ENCODE measurements at places on chromosomes 16 and 17. TPM values are rescaled to one million over a fixed set of nuclear protein-coding genes. Genes with fewer than 3 reads are reported as not detected.
A peak's percentile ranks its signal among the peaks of the same experiment; 100 is the strongest.

Gene METTL2A
- total RNA-seq: 41.3 TPM

Gene TPSB2
- not detected for total RNA-seq

Gene FBXW10
- total RNA-seq: not detected

Gene ZFPM1
- 0.29 TPM for total RNA-seq

DNA sequence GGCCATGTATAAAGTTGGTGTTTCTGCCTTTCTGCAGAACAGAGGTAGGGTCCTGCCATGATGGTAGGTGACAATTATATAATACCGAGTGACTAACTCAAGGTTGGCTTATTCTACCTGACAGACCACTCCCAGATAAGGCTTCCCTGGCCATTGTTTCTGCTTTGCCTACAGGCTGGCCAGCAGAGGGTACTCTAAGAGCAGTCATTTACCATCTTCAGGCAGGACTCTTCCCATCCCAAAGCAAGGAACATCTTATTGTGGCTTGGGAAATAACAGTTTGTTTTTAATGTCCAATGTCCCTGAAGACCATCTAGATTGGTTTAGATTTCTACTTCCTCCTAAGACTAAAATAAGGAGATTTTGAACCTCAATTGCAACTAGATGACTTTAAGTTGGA is 74.1 kb downstream of the SNX11 start:
- DNase-seq: peak; percentile 56

DNA sequence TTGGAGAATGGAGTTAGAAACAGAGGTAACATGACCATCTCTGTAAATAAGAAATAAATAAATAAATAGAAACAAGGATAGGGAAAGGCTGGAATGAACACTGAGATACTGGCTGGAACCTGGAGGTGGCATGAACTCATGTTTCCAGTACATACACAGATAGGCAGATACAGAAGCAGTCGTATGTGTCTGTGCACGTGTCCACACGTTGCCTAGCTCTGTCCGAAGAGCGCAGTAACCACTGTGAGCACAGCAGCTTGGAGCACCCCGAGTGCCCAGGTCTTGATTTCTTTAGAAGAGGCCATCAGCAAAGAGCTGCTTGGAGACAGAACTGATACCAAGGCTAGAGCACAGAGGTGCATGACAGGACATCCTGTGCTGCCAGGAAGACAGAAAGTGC is 37.1 kb upstream of the SLC38A8 start:
- no peak for DNase-seq

DNA sequence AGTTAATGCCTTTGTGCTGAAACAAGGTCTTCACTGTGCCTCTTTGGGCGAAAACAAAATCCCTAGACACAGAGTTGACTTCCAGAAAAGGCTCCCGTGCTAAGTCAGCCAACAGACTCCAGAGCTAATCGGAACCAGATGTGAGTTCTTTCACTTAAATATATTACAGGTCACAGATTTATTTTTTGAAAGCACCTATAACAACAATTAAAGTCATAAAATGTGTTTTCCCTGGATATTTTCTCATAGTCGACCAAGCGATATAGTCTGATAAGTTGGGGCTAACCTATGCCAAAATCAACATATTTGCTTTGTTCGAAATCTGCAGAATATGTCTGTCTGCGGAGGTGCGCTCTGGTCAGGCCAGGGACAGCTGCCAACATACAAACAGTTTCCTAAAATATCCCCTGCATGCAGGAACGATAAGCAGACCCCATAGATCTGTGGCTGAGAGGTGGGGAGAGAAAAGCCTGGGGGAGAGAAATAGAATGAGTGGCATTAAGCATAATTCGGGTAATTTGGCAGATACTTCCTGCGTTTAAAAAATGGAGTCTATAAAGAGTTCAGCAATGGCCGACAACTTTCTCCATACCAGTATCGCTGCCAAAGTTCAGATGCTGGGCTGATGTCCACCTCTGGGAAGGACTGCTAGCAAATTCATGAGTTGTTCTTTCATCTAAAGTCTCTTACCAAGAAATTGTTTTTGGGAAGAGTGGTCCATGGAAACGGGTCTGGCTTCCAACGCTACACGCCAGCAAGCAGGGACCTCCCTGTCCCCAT is 50.8 kb upstream of the MYH10 start:
- peak; percentile 96 for DNase-seq

- DNase-seq: peak; percentile 35
These were observed 397 bp downstream of the NCOR1 start for GRCh38 chr17:16215002-16215272.

GRCh38 chr16:87051526-87052320 is 265.5 kb downstream of the C16orf95 start:
- no peak for DNase-seq

DNA sequence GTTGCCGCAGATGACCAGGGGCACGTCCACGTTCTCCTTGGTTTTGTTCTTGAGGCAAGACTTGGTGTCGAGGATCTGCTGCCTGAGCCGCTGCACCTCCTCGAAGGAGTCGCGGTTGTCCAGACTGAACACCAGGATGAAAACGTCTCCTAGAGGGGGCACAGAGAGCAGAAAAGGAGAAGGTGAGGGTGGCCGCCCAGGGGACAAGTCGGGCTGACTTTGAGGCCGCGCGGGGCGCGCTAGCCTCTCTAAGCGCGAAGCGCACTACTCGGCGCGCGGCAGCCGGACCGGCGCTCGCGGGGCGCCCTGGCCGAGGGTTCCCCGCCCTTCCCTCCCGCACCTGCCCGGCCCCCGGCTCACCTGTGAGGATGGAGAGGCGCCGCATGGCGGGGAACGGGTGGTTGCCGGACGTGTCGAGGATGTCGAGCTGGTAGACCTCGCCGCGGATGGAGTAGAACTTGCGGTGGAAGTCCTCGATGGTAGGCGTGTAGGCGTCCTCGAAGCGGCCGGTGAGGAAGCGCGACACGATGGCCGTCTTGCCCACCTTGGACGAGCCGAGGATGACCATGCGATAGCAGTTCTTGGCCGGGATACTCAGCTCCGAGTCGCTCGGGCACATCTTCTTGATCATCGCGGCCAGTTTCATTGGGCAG is 533 bp downstream of the RASD1 start:
- DNase-seq: no peak

DNA sequence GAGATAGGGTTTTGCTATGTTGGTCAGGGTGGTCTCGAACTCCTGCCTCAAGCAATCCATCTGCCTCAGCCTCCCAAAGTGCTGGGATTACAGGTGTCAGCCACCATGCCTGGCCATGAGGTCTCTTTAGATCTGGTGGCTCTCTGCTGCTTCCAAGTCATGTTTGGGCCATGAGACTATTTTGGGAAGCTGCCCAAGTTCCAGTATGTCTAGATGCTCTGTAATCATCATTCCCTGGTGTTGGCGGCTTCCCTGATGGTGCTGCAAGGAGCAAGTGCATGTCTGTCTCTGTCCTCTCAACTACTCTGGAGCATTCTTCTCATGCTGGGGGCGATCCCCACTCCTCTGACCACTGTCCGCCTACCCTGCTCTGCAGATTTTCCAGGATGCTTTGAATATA is 6.4 kb upstream of the ODF4 start:
- no peak for DNase-seq

DNA sequence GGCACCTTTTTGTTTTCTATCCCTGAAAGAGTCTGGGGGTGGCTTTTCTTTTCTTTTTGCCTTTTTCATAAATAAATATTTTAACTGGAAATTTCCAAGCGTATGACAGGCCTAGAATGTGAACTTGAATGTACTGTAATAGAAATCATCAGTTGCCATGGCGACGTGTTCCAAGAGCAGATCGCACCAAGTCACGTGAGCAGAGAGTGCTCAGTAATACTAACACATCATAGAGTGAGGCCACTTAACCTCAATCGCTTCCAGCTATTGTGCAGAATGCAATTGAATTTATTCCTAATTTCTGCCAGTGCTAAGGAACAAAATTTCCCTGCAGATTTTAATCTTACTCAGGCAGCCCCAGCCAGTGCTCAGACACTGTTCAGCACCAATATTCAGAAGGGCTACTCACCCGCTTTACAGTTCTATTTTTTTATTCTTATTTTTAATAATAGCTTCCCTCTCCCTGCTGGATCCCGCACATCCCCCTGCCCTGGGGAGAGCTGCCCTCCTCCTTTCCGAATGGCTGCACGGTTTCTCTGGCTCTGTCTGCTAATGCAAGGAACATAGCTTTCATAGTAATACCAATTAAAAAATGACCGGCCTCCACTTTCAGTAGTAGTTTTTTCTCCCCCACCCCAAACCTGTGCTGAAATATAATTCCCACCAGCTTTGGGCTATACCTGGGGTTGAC is 26.2 kb upstream of the PMFBP1 start:
- peak; percentile 19 for DNase-seq

DNA sequence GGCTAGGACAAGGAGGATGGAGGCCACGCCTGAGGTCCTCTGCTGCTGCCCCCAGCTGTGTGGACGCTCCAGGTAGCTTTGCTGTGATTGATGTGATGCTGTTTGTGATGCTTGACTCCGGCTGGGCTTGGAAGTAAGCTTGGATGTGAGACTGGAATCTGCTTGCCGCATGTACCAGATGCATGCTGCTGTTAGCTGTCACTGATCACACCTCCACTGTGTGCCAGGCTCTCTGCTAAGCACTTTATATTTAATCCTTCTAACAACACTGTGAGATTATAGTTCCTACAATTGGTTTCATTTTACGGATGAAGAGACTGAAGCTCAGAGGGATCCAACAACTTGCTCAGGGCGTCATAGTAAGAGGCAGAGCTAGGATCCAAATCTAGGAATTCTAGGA is 23.5 kb downstream of the SNX29 start:
- DNase-seq: no peak

DNA sequence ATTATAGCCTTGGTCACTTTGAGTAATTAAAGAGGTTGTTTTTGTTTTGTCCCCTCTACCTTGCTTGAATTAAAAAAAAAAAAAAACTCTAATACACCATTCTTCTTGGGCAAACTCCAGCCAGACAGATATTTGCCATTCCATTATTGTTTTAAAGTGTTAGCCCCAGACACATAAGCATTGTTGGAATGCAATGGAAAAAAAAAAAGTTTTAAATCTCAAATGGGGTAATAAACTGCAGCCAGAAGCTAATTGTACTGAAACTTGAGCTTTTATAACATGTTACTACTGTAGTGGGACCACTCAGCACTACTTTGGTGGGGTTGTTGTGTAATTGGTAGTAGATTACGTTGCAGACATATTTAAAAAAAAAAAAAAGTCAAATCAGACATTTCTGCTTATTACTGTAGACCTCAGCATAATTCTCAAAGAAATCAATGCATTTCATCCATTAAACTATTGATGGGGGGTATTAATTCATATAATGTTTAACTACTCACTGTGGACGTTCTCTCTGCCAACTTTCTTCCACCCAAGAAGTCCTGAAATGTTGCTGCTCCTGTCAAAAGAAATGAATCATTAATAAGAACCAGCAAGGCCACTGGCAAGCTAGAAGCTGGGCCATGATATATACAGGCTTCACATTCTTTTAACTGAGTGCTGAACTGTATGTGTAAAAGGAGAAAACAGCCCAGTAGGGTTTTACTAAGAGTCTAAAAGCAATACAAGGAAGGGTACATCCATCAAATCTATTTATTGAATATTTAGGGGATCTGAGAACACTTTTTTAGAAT is 626.6 kb upstream of the SOX9 start:
- no peak for DNase-seq

DNA sequence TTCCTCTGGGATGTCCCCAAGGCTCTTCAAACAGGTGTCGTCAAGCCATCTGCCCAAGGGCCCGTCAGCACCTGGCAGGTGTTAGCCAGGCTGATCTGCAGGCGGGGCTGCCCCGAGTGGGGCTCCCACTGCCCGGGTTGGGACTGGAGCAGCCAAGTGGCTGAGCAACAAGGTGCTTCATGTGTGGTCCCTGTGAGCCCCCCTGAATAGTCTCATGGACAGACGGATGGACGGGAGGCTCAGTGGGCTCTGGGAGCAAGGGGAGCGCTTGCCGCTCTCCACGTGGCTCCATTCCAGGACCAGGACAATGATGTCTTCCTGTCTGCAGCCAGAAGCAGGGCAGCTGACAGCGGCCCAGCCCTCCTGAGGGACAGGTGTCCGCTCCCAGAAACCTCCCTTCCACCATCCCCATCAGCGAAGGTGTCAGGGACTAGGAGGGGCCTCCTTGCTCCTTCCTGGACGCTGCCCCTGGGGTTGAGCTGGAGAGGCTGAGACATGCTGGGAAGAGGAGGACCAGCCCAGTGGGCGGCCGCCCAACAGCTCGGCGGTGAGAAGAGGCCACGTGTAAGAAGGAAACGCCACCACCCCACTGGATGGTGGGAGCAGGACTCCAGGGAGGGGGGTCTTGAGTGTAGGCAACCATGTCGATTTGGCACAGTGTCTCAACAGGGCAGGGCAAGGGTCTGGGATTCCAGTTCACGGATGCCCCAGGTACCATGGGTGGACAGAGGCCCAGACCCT is 9.6 kb downstream of the SNAI3 start:
- DNase-seq: no peak

- DNase-seq: peak; percentile 41
These were observed 1.1 kb downstream of the PARN start for GRCh38 chr16:14628806-14629611.

Data from SK-MEL-5 (cell line).